ENCODE measurements at places on chromosomes 6 and 20. TPM values are rescaled to one million over a fixed set of nuclear protein-coding genes. Genes with fewer than 3 reads are reported as not detected.

NKX2-2 gene
- total RNA-seq, result not detected

MUC22 gene
- not detected for total RNA-seq

MAP7 gene
- 0.93 TPM for total RNA-seq

SYNDIG1 gene
- not detected for total RNA-seq

NKAPL gene
- 0.43 TPM for total RNA-seq

C6orf89 gene
- total RNA-seq, result 31.8 TPM

C20orf144 gene
- total RNA-seq, result 0.07 TPM

SLC52A3 gene
- total RNA-seq, result 0.07 TPM

BACH2 gene
- 0.40 TPM for total RNA-seq

HCRTR2 gene
- total RNA-seq, result not detected
